Right ventricle myocardium superior (tissue), 1 donor: ENCODE measurements at places on chromosomes 12 and 14.

- no peak for DNase-seq
These were observed 69.0 kb upstream of the REP15 start for GRCh38 chr12:27627123-27627852.

DNA sequence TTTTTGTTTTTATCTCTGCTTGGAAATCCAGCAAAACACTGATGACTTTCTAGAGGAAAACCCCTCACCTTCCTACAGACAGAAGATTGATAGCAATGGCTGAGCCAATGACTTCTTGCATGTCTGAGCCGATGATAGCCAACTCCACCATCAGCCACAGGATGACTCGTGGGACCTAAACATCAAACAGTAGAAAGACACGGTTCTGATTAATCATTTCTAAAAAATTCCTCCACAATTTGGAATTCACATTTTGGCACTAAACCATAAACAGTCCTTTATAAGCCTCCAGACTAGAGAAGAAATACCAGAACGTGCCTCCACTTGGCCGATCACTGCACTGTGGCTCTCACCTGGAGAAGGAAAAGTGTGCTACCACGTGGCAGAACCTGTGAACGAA is 25.9 kb downstream of the SLC11A2 start:
- no peak for DNase-seq

GRCh38 chr12:76417116-76417515 is 68.9 kb upstream of the BBS10 start:
- no peak for DNase-seq

- DNase-seq = no peak
These were observed 209.7 kb downstream of the SYNE2 start for GRCh38 chr14:64062381-64063115.

GRCh38 chr12:93146263-93146939 is 217.3 kb upstream of the EEA1 start:
- DNase-seq = no peak
